ENCODE measurements at places on chromosomes 2 and 18.

DNA sequence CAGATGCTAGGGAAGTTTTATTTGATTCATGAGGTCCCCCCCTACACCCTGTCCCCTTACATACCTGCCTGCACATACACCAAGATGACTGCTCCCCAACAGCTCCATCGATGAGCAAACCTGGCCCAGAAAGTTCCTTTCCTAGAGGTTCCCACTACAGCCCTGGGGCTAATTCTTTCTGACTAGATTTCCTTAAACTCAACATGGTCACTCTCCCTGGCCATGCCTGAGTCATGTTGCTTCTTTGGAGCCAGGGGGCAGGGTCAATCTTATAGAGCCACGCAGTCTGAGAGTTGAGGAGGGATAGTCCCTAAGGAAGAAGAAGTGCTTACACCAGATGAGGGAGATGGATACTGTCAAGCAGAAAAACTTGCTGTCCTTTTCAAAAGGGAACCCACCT is 67.7 kb upstream of the GLI2 start:
- DNase-seq = no peak

DNA sequence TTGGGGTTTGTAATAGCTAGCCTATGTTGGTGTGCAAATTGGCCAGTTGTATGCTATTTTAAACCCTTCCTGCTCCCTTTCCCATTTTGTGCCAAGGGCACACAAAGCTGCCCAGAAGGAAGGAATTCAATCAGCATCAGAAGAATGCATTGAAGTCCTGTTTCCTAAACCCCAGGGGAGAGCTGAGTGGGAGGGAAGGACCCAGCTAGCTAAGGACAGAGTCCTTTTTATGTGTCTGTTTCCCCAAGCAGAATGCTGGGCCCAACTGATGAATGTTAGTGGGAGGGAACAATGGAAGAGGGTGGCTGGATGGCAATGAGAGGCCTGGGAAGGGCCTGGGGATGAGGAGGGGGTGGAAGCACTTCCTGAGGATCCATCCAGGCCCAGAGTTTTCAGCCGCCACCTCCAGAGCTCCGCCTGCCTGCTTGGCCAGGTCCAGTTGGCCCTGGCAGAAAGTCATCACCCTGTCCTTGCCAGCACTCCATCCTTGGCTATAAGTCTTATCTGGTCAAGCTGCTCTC is 32.7 kb downstream of the MEX3C start:
- no peak for DNase-seq

DNA sequence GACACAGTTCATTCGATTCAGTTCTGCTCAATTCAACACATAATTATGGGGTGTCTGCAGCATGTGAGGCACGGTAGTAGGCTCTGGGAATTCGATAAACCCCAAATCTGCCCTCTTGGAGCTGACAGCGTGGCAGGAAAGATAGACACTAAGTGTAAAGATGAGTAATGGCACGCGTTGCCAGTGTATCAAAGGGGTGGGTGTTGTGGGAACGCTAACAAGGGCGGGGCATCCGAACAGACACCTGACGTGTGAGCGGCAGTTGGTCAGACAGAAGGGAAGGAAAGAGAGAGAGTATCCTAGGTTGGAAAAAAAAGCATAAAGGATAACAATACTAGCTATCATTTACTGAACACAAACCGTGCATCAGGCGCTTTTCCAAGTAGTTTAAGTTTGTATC is 125.7 kb upstream of the HAAO start:
- DNase-seq = no peak

DNA sequence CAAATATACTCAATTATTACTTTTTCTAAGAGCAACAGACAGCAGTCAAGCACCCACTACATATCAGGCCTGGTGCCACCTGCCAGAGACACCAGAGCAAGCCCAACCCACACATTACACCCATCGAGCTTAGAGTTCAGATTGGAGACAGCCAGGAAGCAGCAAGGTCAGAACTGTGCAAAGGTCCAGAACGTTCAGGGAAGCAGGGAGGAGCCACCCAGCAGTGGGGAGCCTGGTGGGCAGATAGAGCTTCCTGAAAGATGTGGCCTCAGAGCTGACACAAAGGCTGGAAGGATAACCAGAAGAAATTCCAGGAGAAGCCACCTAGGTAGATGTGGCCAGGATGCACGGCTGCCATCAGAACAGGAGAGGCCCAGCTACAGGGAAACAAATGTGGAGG is 440.5 kb upstream of the ID2 start:
- no peak for DNase-seq

GRCh38 chr18:71431689-71432088 is 1112.5 kb downstream of the CBLN2 start:
- no peak for DNase-seq

GRCh38 chr2:37000318-37000717 is 34.0 kb upstream of the STRN start:
- DNase-seq = no peak

GRCh38 chr2:233440714-233441113 is 86.4 kb downstream of the DGKD start:
- no peak for DNase-seq

- no peak for DNase-seq
These were observed 3.5 kb downstream of the OSBPL6 start for GRCh38 chr2:178197791-178198190.

DNA sequence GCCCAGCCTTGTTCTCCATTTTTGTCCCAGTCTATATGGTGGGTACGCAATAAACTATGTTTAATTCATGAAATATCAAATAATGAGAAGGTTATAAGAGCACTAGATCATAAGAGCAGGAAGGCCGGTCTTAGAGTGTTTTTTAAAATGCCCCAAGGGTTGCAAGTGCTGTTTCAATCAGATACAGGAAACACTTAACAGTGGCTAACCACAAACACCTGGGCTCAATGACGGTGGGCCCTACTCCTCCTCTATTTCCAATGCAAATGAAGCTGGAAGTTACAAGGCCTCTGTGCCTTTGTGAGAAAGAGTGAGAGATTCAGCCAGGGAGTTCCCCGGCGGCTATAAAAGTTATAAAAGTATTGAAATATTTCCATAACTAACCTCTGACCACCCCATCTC is 18.9 kb upstream of the WDR33 start:
- DNase-seq = no peak

DNA sequence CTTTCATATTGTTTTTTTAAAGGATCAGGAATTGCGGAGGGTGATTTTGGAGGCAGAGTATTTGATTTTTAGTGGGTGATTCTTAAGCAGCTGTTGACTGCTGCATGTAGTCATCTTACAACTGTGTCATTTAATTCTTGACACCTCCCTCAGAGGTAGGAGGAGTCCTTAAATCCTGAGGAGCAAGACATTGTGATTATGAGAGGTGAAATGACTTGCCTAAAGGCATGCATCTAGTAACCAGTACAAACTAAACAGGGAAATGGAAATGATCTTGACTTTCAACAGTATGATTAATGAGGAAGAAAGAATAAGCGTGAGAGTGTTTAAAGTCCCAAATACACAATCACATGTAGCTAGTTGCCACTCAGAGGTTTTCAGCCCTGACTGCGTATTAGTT is 440.7 kb downstream of the THSD7B start:
- no peak for DNase-seq

GRCh38 chr18:80159713-80160636 is 50.9 kb downstream of the ADNP2 start:
- DNase-seq = no peak

DNA sequence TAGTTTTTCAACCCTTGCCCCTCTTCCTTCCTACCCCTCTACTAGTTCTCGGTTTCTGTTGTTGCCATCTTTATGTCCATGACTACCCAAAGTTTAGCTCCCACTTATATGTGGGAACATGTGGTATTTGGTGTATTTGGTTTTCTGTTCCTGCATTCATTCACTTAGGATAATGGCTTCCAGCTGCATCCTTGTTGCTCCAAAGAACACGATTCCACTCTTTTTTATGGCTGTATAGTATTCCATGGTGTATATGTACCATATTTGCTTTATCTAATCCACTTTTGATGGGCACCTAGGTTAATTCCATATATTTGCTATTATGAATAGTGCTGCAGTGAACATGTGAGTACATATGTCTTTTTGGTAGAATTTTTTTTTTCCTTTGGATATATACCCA is 20.6 kb upstream of the DSC1 start:
- DNase-seq = no peak

- peak; percentile 83 for DNase-seq
These were observed 72.6 kb upstream of the THUMPD2 start for GRCh38 chr2:39851651-39852110.

- no peak for DNase-seq
These were observed 140.1 kb upstream of the ASB18 start for GRCh38 chr2:236404346-236404745.

- DNase-seq = peak; percentile 84
These were observed 87.5 kb downstream of the TCF4 start for GRCh38 chr18:55500316-55501086.

- DNase-seq = no peak
These were observed 182.8 kb upstream of the CRIM1 start for GRCh38 chr2:36172824-36173223.

DNA sequence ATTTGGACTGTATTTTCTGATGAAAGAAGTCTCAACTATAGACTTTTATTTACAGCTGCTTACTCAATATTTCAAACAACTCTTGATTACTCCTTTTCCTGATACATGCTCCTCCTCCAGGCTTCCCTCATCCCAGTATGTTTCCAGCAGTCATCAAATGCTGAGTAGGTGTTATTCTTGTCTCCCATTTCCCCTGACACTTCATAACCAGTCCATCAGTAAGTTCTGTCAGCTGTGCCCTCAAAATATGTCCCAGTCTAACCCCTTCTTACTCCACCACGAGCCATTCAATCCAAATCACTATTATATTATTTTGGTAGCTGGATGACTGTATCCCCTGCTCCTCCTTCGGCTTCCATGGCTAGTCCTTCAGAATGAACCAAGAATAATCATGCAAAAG is 189.1 kb upstream of the DTNA start:
- no peak for DNase-seq

DNA sequence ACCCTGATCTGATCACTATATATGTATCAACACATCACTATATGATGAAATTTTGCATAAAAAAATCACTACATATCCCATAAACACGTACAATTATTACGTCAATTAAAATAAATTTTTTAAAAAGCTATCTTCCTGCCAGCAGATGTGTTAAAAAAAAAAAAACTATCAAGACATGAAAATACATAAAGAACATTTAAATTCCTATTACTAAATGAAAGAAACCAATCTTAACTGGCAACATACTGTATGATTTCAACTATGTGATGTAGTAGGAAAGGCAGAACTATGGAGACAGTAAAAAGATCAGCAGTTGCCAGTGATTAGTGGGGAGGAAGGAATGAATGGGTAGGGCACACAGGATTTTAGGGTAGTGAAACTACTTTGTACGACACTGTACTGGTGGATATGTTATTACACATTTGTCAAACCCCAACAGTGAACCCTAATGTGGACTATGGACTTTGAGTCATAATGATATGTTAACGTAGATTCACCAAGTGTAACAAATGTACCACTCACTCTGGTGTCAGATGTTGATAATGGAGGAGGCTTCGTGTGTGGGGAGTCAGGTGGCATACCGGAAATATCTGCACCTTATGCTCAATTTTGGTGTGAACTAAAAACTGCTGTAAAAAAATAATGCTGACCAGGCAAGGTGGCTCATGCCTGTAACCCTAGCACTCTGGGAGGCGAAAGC is 27.4 kb downstream of the USP34 start:
- DNase-seq = peak; percentile 13

GRCh38 chr2:23320058-23320457 is 64.9 kb upstream of the KLHL29 start:
- no peak for DNase-seq

- DNase-seq = peak; percentile 48
These were observed 105.5 kb downstream of the UGGT1 start for GRCh38 chr2:128196471-128196931.

DNA sequence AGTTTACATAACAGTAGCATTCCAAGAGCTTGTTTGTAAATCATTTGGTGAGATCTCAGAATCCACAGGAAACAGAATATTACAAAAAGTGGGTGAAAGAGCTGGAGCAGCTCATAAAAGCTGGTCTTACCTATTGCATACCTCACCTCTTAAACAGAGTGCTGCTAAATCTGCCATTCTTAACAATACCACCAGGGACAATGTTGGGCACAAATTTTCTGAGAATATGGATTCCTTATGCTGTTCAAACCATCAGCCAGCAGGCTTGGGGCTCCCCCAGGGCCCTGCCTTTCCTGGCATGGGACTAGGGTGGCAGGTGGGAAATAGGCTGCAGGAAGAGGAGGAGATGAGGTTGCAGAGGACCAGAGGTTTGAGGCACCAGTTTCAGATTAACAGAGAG is 55.6 kb downstream of the TGFA start:
- DNase-seq = peak; percentile 18

DNA sequence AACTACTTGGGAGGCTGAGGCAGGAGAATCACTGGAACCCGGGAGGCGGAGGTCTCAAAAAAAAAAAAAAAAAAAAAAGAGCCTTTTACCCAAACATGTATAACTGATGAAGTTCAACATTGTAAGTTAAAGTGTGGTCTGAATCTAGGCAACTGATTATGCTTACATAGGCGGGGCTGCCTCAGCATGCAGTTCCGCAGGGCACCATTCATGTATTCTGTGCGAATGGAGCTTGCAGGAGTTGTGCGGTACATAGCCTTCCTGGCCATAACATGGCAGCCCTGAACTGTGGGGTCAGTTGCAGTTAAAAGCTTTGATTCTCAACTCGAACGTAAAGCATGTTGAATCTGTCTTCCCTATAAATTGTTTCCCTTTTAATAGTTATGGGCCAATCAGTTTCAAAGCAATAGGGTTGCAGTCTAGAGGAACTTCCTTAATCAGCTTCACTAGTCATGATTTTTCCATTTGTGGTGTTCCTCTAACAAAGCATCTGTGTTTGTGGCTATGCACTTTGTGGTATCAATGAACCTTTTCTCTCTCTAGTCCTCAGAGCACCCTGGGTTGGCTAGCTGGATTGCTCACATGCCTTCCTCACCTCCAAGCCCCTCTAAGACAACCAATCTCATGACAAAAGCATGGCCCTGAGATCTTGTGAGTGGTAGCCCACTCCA is 30.6 kb upstream of the CEP68 start:
- no peak for DNase-seq

DNA sequence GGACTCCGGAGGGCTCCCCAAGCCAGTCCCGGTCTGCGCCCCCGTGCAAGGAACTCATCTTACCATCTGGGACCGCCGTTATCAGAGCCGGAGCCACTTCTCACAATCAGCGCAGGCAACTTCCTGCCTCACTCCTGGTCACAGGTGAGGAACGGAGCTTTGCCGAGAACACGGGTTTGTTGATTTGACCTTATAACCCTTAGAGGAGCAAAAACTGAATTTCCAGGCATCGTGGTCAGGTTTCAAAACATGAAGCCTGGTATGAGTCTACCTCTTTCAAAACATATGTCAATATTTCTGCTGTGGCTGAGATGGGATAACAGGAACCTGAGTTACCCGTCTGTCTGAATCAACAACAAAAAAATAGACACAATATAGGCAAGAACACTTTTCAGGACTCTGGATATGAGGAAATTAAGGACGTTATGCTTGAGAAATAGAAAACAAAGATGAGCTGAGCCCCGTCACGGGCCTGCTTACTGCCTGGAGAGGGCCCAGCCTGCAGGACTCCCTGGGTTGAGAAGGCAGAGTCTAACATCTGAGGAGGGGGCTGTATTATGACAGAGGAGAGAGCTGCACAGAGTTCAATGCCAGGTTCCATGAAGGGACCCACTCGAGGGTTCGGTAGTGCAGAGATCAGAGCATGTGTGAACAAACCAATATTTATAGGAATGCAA is 148.7 kb downstream of the NDUFA10 start:
- no peak for DNase-seq

GRCh38 chr2:129777146-129777545 is 202.3 kb upstream of the RAB6C start:
- no peak for DNase-seq

Data from NCI-H69 (cell line).